NCI-H1105 (cell line): ENCODE measurements at places on chromosomes 11 and 22.
A peak's percentile ranks its signal among the peaks of the same experiment; 100 is the strongest.

DNA sequence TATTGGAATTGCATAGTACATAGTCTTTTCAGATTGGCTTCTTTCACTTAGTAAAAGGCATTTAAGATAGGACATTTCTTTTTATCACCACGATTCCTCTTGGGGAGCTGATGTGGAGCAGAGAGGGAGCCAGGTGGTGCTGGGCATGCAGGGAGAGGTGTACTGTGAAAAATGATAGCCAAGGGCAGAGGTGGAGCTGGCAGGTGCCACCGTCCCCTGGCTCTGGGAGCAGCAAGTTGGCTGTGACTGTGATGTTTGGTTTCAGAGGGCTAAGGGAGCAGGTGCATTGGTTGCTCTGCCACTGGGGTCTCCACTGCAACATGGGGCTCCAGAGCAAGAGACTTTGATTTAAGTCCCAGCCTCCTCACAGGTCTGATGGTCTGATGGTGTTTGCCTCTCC lies 16.5 kb downstream of the SGSM1 start:
- no peak for DNase-seq

DNA sequence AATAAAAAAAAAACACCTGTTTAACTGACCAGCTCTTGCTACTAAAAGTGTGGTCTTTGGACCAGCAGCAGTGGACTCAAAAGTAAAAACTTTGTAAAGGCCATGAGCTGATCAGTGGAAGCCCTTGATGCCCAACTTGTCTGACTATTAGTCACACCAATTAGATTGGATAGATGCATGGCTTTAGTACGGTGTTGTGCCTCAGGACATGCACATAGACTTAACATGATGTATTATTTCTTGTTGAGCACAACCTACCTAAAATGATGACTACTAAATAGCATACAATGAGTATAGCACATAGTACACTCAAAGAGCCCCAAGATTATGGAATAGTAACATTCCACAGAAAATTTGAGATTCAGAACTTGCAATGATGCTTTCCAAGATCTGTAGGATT lies 95.1 kb upstream of the FIBIN start:
- DNase-seq = no peak

- no peak for DNase-seq
These were observed 213.2 kb downstream of the LUZP2 start for GRCh38 chr11:24709928-24710565.

DNA sequence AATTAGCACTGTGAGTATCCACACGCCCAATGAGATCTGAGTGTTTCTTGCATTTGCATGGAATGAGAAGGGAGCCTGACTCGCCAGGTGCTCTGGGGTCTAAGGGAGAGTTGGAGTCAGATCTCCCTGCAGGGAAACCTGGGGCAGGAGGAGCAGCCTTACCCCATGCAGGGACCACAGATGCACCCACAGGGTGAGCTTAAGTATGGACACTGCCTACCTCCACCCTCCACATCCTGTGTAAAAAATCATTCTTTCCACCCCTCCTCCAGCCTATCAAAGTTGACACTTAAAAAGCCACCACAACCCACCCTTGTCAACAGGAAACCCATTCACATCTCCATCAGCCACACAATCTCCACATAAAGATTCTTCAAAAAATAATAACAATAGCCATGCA lies 67.0 kb upstream of the IGLL5 start:
- no peak for DNase-seq

DNA sequence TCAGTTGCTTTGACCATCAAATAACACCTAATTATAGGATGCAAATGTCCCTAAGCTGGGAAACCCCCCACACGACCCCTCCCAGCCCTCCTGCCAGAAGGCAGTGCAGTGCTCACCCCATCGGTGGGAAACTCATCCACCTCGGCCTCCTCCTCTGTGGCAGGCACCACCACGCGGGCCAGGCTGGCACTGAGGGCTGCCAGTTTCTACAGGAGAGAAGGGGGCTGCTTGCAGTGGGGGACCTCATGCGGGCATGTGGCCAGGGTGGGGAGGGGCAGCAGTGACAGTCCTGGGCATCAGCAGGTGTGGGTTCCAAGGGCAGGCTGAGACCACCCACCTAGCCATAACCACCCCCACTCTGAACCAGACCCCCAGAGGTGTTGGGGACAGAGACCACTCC lies 6.4 kb upstream of the GAL3ST1 start:
- no peak for DNase-seq

GRCh38 chr11:19889531-19889930 lies 176.9 kb downstream of the NAV2 start:
- no peak for DNase-seq

DNA sequence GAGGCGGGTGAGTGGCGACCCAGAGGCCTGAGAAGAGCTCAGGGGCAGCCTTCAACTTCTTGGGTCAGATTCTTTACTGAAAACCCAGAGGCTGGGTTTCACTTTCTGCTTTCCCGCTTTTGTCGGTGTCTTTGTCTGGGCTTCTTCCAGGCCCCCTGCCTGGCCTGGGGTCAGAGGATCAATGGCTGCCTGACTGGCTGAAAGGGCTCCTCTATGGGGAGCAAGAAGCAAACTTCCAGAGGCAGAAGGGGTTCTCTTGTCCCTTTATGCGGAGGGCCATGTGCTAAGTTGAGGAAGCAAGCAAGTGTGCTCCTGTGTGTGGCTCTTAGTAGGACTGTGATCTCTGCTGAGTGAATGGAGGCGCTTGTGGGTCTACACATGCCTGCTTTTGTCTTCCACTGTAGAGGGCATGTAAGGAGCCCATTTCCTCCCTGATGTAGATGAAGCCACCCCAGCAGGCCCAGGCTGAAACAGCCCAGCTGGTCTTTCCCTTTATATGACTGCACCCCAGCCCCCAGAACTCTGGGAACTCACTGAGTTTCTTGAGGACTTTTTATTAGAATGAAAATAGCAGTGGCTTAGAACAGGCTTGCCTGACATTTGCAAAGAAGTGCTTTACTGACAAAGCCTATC lies 1.0 kb upstream of the PKNOX2 start:
- no peak for DNase-seq

DNA sequence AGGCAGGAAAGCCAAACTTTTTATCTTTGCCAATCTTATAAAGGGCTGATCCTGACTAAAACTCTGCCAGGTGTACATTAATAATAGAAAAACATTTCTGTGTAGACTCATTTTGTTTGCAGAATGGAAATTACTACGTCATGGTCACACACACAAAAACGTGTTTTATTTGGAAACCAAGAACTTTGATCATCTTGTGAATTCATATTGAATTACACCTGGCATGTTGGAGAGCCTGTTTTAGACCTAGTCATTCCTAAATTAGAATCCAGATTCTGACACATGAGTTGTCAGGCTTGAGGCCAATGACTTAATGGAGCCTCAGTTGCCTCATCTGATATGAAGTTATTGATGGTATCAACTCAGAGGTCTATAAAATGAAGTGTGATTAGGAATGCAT lies 235.6 kb upstream of the TENM4 start:
- DNase-seq = no peak

DNA sequence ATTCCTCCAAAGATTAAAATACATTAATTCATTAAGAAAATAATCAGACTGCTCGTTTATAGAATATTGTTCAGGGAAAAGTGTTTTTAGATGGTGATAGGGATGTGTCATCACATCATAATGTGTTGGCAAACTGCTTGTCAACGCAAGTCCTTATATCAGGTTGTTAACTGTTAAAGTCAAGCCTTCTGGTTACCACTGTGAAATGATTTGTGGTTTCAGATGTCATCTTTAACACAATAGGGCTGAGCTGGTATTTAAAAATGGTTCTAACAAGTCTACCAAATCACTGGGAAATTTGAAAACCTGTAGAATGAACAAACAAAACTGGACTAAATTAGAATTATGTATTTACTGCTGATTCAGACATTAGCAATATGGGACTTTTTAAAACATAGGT lies 2.4 kb upstream of the MMP13 start:
- no peak for DNase-seq

DNA sequence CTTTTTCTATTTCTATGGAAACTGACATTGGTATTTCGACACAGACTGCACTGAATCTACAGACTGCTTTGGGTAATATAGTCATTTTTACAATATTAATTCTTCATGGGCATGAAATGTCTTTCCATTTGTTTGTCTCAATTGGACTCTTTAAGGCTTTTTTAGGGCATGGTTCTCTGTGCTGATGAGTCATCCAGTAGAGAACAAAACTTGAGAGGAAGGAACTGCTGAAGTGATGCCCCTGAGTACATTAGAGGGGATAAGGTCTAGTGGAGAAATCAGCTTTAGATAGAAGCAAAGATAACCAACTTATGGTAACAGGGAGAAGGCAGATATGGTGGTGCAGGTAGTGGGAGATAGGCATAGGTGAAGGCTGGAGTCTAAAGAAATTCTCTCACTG lies 25.1 kb downstream of the TSG101 start:
- no peak for DNase-seq

- no peak for DNase-seq
These were observed 36.1 kb downstream of the UBASH3B start for GRCh38 chr11:122691549-122692150.

DNA sequence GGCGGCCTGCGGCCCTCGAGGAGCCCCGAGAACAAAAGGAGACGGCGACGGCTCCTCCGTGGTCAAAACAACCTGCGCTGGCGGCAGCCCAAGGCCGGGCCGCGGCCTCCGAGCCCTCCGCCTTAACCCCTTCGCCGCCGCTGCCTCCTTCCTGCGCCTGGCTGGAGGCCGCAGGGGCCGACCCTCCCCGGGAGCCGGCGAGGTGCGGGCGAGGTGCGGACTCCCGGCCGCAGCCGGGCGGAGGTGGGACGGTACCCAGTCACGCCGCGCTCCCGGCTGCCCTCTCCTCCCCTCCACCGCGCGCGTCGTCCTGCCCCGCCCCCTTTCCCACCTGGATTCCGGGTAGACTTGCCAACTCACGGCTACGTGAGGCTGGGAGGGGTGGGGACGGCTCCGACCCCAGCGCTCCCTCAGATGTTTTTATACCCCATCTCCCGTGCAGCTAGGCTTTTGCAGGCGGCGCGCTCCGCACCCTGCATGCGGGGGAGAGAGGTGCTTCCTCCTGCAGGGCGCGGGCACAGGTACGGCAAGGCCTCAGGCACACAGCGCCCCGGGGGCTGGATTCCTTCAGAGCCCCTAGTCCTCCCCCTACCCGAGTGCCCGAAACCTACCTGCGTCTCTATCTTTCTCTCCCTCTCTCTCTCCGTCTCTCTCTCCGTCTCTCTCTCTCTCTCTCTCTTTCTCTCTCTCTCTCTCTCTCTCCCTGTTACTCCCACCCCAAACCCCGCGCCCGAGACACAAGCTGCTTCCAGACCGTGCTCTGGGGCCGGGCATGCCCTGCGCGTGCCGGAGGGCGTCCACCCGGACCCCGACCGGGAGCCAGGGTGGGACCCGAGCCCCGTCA lies 2.0 kb downstream of the PDGFB start:
- peak; percentile 29 for DNase-seq

GRCh38 chr11:118304227-118304567 lies 333 bp upstream of the CD3E start:
- DNase-seq = no peak

DNA sequence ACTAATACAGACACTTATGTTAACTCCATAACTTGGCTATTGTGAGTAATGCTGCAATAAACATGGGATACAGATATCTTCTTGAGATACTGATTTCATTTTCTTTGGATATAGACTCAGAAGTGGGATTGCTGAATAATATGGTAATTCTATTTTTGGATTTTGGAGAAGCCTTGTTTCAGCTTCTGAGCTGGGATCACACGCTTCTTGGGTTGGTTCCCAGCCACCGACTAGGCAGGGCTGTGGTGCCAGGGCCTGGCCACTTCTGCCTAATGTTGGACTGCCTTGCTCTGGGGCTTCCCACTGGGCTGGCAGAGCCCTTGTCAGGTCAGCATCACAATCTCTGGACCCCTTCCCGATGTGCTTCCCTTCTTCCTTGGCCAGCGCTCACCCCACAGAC lies 14.0 kb upstream of the MCHR1 start:
- DNase-seq = no peak

- DNase-seq = no peak
These were observed 56.6 kb upstream of the FDX1 start for GRCh38 chr11:110373051-110373702.

DNA sequence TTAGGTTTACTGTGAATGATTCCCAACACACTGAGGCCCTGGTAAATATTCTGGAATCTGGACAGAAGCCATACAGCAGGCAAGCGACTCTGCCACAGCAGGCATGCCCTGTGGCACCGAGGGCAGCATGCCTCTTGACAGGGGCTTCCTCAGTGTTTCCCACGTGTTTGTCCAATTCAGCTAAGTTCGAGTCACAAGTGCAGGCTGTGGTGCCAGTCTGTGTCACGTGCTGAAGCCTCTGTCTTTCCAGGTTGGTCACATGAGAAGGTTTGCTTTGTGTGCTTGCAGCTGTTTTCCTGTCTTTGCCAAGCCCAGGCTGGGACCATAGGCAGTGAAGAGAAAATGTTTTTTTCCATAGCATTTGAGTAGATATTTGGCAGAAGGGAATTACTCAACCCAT lies 2.4 kb upstream of the PPFIBP2 start:
- DNase-seq = peak; percentile 75

GRCh38 chr11:44950031-44950624 lies 555 bp downstream of the TP53I11 start:
- no peak for DNase-seq

DNA sequence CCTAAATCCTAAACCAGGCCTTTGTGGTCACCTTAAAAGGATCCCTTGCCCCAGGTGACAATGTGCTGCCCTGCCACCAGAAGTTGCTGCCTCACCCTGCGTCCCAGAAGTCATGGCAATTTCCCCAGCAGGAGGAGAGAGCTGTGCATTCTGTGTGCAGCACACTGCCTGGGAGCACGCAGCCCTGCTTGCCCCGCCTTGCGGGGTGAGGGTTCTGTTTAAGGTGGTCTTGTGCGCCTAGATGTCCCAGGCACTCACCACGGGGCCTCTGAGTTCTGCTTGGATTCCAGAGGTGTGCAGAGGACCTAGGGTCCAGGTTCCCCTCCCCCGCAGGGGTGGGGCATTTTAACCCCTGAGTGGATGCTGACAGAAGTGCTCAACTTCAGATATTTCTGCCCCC lies 95.0 kb downstream of the GRAMD1B start:
- no peak for DNase-seq

DNA sequence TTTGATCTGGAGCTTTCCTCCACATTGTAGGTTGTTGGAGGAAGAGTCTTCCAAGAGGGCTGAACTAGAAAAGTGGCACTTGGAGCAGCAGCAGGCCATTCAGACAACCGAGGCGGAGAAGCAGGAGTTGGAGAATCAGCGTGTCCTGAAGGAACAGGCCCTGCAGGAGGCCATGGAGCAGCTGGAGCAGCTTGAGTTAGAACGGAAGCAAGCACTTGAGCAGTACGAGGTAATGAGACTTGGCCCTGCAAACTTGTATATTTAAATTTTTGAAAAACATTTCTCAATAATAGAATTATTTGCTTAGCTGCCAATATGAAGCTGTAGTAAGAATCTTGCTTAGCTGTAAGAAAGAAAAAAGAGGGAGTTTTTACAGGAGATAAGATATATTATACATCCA lies 84.0 kb downstream of the SWAP70 start:
- no peak for DNase-seq

- DNase-seq = no peak
These were observed 15.4 kb downstream of the DERL3 start for GRCh38 chr22:23823331-23823791.

DNA sequence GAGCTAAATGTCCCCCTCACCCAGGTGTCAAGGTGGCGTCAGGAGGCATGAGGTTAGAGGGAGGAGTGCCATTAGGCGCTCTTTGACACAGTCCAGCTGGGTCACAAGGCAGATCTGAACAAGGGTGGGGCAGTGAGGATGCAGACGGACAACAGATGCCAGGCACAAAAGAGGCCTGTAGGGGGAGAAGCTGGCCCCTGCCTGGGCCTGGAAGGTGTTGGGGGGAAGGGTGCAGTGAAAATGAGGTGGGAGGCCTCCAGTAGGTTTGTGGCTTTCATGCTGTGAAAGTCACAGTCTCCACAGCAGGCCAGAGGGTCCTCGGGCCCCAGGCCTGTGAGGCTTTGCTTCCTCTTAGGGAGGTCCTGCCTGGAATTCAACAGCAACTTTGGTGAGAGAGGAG lies 85.0 kb upstream of the PLET1 start:
- no peak for DNase-seq
